ENCODE measurements at places on chromosomes 4 and X.
A peak's percentile ranks its signal among the peaks of the same experiment; 100 is the strongest.

- no peak for DNase-seq
Observed at GRCh38 chrX:121641560-121641959, 594.1 kb downstream of the GLUD2 start.

DNA sequence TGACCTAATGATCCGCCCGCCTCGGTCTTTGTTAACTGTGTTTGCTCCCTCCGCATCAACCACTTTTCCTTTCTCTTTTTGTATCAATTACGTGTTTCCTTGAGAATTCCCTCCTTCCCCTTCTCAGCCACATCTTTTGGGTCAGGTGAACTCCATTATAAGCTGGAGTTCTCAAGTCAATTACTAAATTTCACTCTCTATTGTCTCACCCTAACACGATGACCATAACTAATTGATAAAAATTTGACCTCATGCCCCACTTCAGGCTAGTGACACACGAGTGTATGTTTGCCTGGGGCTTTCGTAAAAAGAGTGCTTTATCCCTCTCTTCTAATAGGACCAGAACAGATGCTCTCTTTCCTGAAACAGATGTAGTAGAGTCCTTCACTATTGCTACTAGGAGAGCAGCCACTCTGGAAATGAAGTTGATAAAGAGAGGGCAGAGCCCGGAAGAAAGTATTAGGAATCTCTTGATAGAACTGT, 403.6 kb upstream of the ANXA10 start:
- DNase-seq: no peak

DNA sequence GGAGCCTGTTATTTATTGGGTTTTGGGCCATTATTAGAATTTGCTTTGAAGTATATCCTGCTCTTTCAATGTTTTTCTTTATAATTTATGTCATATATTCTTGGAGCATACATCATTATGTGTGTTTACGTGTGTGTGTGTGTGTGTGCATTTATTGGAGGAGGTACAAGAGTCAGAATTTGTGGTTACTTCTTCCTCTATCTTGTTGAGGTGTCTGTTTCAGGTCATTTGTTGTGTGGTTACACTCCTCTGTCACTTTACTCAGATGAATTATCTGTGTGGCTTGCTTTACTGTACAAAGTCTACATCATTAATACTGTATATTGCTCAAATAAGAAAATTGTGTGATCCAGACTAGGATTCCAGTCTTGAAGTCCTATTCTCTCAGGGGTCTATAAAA, 1957.4 kb upstream of the TENM3 start:
- DNase-seq: no peak

- DNase-seq: no peak
Observed at GRCh38 chr4:11669156-11669555, 240.5 kb upstream of the HS3ST1 start.

DNA sequence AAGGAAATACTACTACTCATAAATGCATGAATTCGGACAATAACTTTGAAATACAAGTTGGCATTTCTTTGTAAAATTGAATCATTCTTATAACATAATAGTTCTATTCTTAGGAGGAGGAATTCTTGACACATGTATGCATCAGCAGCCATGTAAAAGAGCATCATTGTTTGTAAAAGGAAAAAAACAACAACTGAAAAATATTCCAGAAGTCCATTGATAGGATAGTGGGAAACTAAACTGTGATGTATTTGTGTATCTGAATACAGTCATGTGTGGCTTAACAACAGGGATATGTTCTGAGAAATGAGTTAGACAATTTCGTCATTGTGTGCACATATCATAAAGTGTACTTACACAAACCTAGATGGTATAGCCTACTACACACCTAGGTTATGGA, 102.0 kb upstream of the SH3RF1 start:
- DNase-seq: no peak

- DNase-seq: no peak
Observed at GRCh38 chrX:47169726-47170515, 23.7 kb upstream of the UBA1 start.

DNA sequence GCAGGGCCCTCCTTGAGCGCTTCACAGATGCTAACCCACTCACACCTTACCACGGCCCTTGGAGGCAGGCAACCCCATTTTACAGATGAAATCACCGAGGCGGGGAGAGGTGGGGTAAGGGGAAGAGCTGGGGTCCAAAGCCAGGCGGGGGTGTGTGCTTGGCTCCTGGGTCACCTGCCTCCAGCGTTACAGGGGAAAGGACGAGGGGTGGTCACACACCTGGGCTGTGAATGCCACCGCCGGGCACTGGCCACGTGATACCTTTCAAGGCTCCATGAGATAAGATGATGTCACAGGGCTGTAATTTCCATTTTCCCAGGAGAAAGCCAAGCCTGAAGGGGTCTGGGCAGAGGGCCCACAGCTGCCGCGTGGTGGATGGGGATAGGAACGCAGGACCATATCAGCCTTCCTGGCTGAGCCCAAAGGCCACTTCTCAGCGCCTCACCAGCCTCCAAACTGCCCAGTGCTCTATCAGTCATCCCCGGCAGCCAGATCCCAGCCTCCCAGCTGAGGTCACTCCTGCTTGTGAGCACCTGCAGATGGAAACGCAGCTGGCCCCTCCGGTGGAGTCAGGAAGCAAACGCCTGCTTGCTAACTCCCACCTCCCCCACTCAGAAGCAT, 62.4 kb upstream of the CRMP1 start:
- DNase-seq: no peak

DNA sequence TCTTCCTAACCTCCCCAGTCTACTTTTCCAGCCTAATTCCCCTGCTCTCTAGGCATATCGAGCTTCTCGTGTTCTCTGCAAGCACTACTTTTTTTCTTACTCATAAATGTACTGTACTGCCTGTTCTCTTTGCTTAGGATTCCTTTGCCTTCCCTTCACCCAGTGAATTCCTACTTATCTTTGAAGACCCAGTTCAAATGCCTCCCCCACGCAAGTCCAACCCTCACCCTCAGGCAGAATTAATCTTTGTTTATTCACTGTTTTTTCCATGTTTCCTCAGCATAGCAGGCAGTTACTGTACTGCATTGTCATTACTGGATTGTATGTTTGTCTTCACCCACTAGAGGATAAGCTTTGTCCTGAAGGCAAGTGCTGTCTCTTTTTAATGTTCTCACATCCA, 287.7 kb downstream of the BMPR1B start:
- DNase-seq: no peak

GRCh38 chrX:68985135-68985755, 156.4 kb downstream of the EFNB1 start:
- no peak for DNase-seq

GRCh38 chrX:148609515-148610327, 109.3 kb downstream of the AFF2 start:
- no peak for DNase-seq

- peak; percentile 72 for DNase-seq
Observed at GRCh38 chrX:132488819-132489577, at the start of gene MBNL3. Gene MBNL3 (minus strand): TSS chrX:132489038. CDS start chrX:132439611, 49,427 bp downstream.

DNA sequence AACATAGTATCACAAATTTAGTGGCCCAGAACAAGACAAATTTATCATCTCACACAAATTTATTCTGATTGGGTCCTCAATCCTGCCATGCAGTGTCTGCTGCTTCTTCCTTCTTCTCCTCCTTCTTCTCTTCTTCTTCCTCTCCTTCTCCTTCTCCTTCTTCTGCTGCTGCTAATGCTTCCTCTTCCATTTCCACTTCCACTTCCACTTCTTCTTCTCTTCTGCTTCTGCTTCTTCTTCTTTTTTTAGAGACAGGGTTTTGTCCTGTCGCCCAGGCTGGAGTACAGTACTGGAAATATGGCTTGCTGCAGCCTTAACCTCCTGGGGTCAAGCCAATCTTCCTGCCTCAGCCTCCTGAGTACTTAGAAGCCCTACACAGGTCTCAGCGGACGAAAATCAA, 37.5 kb downstream of the FGFBP1 start:
- DNase-seq: no peak

DNA sequence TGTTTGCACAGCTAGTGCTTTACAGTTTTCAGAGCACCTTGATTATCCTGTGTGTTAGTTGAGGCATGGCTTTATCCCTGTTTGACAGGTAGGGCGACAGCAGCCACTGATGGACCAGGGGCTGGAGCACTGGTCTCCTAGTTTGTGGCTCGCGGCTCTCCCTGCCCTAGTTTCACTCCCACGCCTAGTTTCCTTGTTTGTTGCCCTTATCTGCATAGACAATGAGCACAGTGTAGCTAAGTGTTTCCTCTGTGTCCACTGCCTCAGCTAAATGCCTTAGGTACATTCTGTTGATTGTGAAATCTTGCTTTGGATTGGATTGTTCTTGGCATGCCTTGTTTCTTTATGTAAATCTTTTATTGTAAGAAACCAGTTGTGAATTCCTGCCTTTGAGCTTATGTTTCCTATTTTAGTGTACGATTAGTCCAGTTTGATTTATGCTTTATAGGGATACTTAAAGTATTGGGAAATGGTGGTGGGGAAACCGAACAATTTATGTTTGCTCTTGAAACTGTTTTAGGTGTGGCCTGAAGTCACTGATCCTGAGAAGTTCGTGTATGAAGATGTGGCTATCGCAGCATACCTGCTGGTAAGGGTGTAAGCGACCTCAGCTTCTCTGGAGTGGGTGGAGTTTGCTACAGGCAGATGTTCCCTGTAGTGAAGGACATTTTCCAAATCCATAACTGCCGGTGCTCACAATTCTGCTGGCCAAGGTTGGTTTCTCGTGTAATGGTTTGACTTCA, 11.0 kb downstream of the TRMT44 start:
- DNase-seq: no peak

DNA sequence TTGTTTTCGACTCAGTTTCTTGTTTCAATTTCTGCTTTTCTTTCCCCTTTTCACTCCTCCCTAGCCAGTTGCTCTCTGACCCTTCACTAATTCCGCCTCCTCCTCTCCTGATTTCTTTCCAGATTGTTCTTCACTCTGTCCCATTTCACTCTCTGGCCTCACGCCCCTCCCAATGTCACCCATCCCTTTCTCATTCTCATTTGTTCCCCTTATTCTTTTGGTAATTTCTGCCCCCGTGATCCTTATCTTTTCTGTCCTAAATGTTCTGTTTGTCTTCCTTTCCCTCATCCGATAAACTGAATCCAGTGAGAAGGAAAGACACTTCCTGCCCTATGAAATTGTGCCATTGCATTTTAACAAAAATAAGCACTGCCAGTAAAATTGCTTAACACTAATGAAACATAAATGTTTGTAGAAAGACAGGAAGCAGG, 94.5 kb upstream of the RASGEF1B start:
- no peak for DNase-seq

DNA sequence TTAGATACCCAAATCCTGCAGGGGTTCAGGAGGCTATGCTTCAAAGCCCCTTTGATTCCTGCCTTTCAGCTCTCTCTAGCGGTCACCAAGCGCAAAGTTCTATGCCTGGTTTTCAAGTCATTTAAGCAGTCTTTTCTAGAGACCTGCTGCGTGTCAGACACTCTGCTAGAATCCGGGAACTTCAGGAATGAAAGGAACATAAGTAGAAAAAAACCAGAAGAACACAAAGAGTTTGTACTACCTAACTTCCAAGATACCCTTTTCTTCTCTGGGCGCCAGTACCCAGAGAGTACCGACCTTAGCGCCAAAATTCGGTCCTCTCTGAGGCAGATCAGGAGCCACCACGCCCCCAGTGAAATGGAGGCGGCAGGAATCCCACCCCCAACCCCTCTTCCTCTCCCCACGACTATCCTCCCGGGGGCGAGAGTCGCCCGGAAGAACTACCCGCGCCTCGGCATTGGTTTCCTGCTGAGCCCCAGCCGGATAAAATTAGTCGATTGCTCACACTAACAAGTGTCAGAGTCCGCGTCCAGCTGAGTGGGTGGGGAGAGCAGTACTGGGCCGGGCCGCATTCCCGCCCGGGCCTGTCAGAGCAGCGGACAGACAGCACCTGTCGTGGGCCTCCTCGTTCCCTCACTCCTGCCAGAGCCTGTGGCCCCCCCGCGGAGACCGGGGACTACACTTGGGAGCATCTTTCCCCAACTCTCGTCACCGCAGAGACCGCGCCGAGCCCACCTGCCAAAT, 78.8 kb downstream of the RLIM start:
- peak; percentile 35 for DNase-seq

- DNase-seq: peak; percentile 12
Observed at GRCh38 chr4:151658959-151659600, 101.7 kb downstream of the GATB start.

DNA sequence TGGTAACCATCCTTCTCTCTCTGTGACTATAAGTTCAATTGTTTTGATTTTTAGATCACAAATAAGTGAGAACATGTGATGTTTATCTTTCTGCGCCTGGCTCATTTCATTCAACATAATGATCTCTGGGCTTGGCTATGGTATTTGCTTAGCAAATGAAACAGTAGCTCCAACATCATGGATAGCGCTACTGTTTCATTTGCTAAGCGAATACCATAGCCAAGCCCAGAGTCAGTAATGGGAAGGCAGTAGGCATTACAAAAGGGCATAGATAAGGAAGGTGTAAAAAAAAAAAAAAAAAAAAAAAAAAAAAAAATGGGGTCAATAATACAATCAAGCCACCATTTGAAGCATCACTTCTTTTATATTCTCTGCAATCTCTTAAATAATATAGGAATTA, 469.0 kb upstream of the ATOH1 start:
- DNase-seq: no peak

- no peak for DNase-seq
Observed at GRCh38 chr4:76518241-76518640, 83.2 kb downstream of the SHROOM3 start.

DNA sequence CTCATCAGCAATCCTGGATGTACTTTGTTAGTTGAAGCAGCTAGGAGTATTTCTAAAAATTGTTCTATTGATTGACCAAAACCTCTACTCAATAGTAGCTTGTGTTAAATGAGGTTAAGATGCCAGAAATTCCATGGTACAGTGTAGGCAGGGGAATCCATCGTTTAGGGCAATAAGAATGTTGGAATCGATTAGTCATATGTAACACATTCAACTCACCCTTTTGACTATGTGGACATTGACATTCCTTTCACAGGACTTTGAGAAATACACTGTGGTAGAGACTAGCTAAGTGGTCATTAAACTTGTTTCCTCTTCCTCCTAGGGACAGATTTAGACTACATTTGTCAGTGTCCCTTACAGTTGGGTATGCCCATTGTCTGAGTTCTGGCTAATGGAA, 40.2 kb downstream of the KDM5C start:
- DNase-seq: no peak

GRCh38 chr4:149521611-149522425, 293.8 kb downstream of the IQCM start:
- DNase-seq: no peak

GRCh38 chrX:129534816-129535578, 5.1 kb upstream of the OCRL start:
- no peak for DNase-seq

- no peak for DNase-seq
Observed at GRCh38 chr4:173521467-173522159, 8.4 kb downstream of the HAND2 start.

DNA sequence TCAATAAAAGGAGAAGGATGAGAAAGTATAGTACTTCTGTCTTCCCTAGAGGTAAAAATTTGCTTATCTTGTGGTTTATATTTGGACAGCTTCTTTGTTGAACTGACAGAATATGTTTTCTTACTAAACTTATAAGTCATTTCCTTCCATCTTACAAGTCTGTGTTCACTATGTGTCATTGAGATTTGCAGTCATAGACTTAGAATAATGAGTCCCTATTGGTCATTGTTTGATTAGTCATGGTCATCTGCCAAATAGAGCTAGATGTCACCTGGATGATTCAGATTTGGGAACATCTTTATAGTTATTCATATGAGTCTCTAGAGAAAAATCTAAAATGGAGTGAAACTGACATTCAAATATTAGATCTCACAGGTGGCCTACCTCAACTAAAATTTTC, 51.5 kb downstream of the SPATA18 start:
- no peak for DNase-seq

GRCh38 chr4:184792950-184793555, 32.7 kb downstream of the ACSL1 start:
- DNase-seq: peak; percentile 14

- no peak for DNase-seq
Observed at GRCh38 chr4:36823199-36823967, 421.2 kb upstream of the NWD2 start.
